Sigmoid colon (tissue), 7 donors: ENCODE measurements at places on chromosomes 12 and 14. TPM values are rescaled to one million over a fixed set of nuclear protein-coding genes. Genes with fewer than 3 reads are reported as not detected.

MYF6 gene
- total RNA-seq, result not detected

MUCL1 gene
- not detected for total RNA-seq

KSR2 gene
- total RNA-seq, result 0.41 TPM

KERA gene
- not detected for total RNA-seq

MRPL52 gene
- 54.6 TPM for total RNA-seq

RNASE7 gene
- not detected for total RNA-seq

CLBA1 gene
- total RNA-seq, result 3.8 TPM

CCND2 gene
- total RNA-seq, result 178 TPM

DEPDC4 gene
- total RNA-seq, result 0.82 TPM

DNA sequence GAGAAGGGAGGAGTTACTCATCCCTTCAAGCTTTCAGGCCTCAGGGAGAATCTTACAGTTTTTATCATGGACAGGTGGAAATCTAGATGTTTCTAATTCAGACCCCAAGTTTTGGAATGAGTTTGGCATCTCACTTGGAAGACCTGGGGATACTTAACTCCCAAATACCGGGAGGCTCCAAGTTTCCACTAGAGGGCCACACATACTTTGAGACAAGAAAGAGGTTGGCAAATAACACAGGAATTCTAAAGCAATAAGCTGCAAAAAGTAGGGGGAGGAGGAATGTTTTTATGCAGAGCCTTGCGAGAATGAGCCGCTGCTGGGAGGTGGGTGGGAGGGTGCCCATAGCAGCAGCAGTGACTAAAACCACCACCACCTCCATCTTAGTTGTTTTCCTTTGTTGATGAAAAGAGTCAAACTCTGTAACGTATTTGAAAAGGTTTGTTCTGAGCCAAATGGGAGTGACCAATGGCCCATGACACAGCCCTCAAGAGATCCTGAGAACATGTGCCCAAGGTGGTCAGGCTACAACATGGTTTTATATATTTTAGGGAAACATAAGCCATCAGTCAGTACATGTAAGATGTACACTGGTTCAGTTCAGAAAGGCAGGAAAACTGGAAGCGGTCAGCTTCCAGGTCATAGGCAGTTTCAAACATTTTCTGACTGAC, 34.2 kb upstream of the RNASE1 start:
- DNase-seq, result no peak

- DNase-seq, result no peak
Observed at GRCh38 chr14:44070046-44070445, 437.0 kb downstream of the FSCB start.

GRCh38 chr12:96261557-96261956, 67.4 kb downstream of the ELK3 start:
- no peak for DNase-seq

DNA sequence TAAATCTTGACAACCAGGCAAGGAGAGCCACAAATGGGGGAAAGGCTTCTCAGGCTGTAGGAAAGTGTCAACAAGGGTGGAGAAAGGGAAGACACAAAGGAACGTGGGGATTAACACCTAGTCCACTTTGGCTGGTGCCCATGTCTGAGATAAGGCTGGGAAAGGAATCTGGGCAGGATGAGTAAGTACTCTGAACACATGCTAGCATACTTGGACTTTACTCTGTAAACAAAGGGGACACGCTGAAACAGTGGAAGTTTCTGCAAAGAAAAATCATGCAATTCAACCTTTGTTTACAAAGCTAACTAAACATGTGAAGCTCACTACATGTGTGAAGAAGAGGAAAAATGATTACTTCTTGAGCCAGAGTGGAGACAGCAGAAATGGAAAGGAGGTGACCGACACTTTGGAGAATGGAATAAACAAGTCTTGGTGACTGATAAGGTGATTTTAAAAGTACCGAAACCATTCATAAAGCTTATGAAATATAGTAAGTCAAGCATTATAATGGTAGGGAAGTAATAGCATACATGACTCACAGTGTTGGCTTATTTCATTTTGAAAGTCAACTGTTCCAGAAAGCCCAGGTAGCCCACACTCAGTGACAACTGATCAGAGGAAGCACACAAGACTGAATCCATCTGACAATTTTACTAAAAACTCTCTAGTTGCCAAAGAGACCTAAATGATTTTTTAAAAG, 13.2 kb downstream of the CPNE8 start:
- DNase-seq, result no peak

- no peak for DNase-seq
Observed at GRCh38 chr12:68529466-68529865, 81.2 kb upstream of the RAP1B start.

DNA sequence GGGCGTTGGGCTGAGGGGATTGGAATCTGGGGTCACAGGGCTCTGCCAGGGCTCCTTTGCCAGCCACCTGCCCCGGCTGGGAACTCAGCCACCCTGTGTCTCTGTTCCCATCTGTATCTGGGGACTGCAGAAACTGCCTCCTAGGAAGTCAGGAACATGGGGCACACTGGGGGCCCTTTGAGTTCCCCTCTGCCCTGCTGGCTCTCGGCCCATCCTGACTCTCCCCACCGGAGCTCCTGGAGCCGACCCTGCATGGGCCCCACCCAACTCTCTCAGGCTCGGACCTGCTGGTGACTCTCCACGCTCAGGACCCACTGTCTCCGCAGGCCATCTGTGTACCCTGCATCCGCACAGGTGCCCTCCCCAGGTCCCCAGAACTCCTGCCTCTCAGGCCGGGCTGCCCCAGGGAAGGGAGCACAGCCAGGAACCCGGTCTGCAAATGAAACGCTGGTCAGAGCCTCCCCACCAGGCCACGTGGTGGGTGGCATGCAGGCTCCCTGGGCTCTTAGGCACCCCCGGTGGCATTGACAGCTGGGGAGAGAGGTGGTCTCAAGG, 82.8 kb downstream of the KIF26A start:
- DNase-seq, result peak; percentile 39

- DNase-seq, result no peak
Observed at GRCh38 chr14:67133595-67134441, 55.4 kb upstream of the GARIN2 start.

- no peak for DNase-seq
Observed at GRCh38 chr12:112063273-112063672, 45.3 kb downstream of the NAA25 start.

- DNase-seq, result no peak
Observed at GRCh38 chr12:28563936-28564335, 373.7 kb downstream of the CCDC91 start.

- DNase-seq, result no peak
Observed at GRCh38 chr12:67410667-67411067, 141.5 kb downstream of the CAND1 start.

- DNase-seq, result no peak
Observed at GRCh38 chr14:71267007-71267513, 359.8 kb downstream of the PCNX1 start.

GRCh38 chr12:11992515-11992914, 78.2 kb upstream of the BCL2L14 start:
- DNase-seq, result no peak

DNA sequence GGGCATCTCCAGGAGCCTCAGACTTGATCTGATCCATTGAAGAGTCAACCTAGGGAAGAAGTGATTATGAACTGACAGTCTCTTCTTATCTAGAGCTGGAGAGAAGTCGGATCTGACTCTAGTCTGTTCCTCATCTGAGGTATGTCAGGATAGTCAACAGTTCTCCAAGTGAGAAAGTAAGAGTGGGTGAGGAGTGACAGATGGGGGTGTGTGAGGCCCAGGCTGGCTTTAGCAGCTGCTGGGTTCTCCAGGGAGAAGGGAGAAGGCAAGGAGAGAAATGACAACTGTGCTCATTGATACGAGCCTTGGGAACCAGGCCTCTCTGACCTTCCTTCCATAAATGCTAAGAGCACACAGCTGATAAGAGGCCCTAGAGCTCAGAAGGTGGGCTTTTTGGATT, 53.3 kb downstream of the IRAK3 start:
- no peak for DNase-seq

- no peak for DNase-seq
Observed at GRCh38 chr14:20539906-20540305, 20.9 kb downstream of the RNASE9 start.

DNA sequence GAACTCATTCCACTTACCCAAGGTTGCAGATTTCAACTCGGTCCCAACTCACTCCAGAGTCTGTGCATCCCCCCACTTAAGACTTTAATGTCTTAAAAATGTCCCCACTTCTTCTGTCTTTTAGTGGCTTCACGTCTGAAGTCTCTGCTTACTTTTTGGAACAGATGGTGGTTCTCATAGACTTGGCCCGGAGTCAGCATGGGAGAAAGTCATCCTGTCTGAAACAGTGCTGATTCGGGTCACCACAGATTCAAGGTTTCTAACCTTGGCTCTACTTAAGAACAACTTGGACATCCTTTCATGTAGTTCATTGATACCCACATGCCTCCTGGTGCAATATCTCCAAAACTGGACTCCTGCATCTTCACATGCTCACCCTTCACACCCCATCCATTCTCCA, 26.0 kb downstream of the CHST11 start:
- DNase-seq, result no peak

- no peak for DNase-seq
Observed at GRCh38 chr14:104144453-104144790, 6.0 kb downstream of the KIF26A start.

DNA sequence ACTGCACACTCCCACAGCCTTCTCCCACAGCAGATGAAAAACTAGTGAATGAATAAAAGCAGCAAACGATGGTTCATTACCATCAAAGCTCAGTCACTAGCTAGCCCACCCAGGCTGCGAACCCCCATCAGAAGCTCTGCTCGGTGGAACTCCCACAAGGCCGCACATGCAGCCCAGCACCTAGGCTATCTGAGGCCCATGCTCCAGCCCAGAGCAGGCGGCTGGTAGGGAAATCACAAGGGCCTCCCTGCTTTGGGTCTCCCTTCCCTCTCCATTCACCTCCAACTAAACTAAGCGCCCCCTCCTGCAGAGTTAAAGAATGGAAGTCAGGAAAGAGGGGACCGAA, 69.0 kb downstream of the ITPK1 start:
- no peak for DNase-seq

DNA sequence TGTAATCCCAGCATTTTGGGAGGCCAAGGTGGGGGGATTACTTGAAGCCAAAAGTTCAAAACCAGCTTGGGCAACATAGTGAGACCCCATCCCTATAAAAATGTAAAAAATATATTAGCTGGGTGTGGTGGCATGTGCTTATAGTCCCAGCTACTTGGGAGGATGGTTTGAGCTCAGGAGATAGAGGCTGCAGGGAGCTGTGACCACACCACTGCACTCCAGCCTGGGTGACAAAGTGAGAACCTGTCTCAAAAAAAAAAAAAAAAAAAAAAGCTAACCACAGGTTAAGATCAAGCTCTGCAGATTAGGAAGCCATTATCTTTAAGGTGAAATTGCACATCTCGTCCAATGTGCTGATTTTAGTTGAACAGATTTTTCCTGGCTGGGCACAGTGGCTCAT, 23.7 kb upstream of the CERS5 start:
- no peak for DNase-seq

DNA sequence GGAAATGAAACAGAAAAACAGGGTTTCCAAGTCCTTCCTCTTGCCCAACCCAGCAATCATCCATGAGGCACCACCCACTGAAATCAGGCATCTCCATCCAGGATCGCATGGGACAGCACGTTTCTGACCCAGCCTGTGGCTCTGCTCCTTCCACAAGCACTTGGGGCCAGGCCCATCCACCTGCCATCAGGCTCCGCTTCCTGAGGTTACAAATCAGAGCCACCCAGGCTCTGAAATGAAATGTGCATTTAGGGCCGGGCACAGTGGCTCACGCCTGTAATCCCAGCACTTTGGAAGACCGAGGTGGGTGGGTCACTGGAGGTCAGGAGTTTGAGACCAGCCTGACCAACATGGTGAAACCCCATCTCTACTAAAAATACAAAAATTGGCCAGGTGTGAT, 717 bp upstream of the KRT78 start:
- no peak for DNase-seq

DNA sequence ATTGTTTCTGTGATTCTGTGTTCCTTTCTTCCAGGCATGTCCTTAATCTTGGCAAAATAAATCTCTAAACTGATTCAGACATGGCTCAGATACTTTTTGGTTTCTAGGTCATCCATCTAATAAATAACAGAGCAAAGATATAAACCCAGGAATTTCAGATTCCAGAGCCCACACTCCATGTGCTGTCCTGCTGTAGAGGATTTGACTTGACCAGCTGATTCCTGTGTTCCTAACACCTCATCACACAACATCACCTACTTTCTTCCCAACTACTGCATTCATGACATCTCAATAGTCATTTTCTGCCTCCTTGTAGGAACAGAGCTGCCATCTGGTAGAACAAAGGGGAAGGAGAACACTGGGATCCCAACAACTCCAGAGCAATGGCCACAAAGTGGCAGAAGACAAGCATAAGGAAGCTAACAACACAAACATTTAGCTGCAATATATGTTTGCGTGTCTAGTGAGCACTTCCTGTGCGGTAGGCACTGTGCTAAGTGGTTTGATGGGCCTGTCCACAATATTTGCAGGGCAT, 91.9 kb upstream of the OVCH1 start:
- DNase-seq, result no peak
